ENCODE measurements at places on chromosomes 11 and 22.

- no peak for DNase-seq
Measured at GRCh38 chr22:35266277-35266676, 9.0 kb downstream of the HMGXB4 start.

DNA sequence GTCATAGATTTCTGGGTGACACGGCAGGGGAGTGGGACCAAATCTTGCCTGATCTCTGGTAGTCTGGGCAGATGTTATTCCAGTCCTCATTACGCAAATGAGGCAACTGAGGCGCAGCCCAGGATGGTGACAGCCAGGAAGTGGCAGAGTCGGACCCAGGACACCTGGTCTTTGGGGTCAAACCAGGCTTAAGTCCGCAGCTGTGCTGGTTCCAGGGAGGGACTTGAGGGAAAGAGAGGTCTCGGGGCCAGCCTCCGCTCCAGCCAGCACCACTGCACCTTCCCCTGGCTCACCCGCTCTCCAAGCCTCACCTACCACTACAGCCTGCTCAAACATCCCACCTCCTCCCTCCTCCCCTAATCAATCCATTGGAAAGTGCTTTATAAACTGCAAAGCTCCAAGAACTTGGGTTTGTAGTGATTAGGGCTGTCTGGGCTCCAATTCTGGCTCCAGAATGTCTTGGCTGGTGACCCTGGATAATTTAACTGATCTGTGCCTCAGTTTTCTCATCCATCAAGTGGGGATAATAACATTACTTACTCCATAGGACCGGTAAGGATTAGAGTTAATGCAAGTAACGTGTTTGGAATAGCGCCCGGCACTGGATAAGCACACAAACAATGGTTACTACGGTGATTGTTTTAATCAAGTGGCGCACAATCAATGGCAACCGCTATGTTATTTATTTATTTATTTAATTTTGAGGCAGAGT is 526 bp upstream of the PNPLA5 start:
- no peak for DNase-seq

DNA sequence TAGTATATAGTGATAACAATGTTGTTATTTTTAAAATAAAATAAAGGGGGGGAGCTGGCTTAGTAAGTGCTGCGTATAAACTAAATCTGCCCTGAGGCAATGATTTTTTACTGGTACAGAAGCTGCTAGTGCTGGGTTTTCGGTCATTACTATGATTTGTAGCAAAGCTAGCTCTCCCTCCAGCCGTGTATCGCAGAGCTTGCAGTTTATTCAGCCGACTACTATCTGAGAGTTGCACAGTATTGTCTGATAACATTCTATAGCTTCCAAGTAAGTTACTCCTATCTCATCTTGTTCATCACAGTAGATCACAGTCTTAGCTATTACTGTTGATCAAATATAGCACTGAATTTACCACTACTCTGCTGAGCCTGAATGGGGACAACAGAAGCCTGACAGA is 805.5 kb upstream of the ARHGAP42 start:
- no peak for DNase-seq

DNA sequence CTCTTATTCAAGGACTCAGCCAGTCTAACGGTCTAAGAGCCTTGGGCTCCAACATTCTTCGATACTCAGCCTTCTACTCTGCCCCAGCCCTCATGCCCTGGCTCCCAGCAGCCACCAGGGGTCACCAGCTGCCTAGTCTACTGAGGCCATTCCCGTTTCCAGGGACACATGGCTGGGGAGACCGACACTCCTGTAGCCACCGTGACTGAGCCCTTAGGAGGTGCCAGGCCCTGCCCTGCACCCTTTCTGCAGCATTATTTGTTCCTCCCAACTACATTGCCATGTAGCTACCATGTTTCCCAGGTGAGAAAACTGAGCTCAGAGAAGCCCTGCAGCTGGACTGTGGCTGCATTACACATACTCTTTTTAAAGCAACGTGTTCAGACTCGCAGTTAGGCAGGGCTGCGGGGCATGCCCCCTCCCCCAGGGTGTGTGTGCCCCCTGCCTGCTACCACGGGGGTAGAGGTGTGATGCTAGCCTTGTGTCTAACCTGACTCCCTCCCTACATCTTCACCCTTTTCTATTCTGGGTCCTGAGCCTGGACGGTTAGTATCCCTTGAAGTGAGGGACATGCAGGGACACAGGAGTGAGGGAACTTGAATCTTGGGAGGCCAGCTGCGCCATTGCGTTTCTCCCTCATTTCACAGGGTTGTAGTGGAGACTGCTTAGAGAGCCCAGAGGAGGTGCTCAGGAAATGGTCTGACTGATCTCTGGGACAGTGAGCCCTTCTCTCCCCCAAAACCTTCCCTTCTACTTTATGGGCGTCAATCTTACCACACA is 17.5 kb downstream of the ATG16L2 start:
- peak; percentile 86 for DNase-seq

DNA sequence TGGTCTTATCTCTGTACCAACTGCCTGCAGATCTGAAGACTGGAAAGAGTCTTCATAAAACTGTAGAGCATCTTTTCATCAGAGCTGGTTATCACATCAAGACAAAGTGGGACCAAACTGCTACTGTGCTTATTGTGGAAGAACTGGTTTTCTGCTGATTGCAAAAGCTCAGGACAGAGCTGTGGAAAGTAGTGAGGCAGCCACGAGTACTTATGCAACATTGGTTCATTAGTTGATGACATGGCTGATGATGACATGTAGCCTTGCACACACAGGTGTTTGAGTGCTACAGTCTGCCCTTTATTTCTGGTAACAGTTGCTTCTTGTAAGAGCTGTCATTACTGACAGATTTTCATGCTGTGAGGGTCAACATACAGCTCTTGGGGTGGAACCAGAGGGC is 185.4 kb upstream of the GUCY1A2 start:
- no peak for DNase-seq

DNA sequence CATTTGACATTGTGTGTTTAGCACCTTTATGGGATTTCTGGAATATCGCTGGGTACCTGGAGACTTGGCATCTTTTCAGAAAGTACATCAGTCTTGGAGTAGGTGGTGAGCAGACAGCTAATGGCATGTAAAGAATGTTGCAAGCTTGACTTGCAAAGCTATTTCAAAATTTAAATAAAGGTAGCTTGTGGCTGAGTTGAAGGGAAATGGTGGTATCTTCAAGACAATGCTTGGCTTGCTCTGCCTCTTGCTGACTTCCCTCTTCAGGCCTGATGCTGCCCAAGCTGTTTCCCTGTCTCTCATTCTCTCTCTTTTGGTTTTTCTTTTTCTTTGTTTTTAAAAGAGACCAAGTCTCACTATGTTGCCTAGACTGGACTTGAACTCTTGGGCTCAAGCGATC is 13.2 kb downstream of the ZNRF3 start:
- no peak for DNase-seq

GRCh38 chr22:23086787-23087186 is 16.5 kb downstream of the GNAZ start:
- no peak for DNase-seq

- no peak for DNase-seq
Measured at GRCh38 chr11:11140510-11140909, 212.5 kb downstream of the CSNK2A3 start.

GRCh38 chr11:78469896-78470295 is 52.3 kb upstream of the GAB2 start:
- no peak for DNase-seq

DNA sequence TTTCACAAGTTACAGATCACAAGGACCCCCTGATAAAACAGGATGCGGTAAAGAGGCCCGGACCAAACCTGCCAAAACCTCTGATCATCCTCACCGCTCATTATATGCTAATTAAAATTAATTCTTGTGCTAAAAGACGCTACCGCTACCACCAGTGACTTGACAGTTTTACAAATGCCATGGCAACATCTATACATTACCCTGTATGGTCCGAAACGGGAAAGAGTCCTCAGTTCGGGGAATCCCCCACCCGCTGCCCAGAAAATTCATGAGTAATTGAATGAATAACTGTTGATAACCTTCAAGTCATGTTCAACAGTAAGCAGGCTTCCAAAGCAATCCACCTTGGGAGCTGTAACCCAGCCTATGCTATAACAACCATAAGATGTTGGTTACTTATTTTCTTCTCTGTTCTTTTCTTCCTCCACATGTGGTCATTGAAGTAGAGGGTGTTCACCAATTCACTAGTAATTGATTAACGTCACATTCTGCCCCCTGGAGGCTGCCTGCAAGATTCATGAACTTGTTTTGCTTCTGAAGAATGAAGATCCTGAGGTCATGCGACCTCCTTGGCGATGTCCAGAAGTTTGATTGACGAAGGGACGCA is 20.6 kb downstream of the APOBEC3H start:
- DNase-seq, result no peak

- no peak for DNase-seq
Measured at GRCh38 chr11:115578275-115578674, 74.1 kb upstream of the CADM1 start.

DNA sequence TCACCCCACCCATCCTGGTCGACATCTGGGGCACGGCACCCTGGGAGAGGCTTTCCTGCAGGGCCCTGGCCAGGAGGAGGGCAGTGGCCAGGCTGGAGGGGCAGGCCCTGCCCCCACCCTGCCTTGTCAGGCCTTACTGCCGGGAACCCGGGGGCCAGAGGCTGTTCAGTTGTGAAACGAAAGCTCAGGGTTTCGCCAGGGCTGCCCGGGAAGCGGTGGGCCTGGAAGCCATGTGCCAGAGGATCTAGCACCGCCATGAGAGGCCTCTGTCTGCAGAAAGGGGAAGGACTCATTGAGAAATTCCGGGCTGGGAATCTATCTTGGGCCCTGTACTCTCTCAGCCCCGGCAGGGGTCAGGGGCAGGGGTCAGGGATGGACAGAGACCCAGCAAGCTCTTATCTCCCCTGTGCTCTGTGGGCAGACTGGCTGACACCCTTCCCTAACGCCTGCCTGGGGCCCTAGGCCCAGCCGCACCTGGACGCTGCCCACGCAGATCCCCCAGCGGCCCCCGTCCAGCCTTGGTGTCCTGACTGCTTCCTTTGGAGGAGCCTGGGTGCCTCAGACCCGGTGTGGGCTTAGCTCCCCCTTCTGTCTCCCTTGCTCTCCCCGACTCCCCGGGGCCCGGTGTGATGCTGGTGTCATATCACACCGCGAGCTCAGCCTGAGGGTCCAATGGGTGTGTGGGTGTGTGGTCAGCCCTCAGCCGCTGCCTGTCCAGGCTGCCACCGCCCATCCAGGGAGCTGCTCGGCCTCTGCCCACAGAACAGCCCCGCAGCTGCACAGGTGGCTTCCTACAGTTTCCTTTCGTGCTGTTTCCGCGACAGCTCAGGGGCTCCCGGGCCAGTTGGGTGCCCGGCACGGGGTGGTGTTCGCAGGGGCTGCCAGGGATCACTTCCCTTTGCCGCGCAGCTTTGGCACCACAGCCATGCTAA is 6.5 kb downstream of the PIM3 start:
- DNase-seq, result no peak

DNA sequence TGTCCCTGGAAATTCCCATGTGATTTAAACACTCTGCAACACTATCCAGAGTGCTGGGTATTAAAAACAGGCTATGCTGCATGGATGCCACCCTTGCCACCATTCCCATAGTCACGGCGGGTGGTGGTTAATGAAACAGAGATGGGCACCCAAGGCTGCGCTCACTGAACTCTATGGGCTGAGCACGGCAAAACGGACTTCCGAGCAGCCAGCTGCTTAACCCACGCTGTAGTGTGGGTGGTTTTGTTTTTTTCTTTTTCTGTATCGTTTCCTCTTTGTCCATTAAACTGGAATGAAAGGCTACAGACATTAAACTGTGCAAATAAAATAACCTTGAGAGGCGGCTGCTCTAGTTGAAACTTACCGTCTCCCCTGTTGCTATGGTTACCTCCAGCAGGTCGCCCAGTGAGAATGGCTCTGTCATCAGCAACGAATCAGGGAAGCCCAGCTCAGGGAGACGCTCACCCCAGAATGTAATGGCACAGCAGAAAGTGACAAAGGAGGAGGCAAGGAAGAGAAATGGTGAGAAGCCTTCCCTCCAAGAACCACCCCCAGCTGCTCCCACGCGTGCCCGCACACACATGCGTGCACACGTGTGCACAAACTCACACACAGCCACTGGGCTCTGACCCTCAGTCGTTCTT is 102.1 kb downstream of the C11orf91 start:
- DNase-seq, result peak; percentile 50

DNA sequence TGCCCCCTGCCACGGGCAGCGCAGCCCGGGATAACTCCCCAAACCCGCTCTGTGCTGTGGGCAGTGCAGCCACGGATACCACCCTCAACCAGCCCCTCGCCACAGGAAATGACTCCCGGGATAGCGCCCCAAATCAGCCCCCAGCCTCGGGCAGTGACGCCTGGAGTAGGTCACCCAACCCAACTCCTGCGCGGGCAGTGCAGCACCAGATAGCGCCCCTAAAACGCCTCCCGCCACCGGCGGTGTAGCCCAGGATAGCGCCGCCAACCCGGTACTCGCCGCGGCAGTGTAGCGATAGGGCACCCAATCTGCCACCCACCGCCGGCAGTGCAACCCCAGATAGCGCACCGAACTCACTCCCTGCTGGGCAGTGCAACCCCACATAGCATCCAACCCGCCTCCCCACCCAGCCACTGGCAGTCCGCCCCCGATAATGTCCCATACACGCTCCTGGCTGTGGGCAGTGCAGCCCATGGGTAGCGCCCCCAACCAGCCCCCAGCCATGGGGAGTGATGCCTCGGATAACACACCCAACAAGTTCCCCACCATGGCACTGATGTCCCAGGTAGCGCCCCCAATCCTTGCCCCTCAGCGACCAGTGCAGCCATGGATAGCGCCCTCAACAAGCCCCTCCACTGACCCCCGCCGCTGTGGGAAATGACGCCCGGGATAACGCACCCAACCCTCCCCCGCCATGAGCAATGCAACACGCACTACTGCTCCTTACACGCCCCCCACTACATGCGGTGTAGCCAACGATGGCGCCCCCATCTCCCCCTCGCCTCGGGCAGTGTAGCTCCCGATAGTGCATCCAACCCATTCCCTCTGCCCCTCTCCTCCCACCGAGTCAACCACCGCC is 1.5 kb downstream of the RFPL2 start:
- DNase-seq, result no peak

DNA sequence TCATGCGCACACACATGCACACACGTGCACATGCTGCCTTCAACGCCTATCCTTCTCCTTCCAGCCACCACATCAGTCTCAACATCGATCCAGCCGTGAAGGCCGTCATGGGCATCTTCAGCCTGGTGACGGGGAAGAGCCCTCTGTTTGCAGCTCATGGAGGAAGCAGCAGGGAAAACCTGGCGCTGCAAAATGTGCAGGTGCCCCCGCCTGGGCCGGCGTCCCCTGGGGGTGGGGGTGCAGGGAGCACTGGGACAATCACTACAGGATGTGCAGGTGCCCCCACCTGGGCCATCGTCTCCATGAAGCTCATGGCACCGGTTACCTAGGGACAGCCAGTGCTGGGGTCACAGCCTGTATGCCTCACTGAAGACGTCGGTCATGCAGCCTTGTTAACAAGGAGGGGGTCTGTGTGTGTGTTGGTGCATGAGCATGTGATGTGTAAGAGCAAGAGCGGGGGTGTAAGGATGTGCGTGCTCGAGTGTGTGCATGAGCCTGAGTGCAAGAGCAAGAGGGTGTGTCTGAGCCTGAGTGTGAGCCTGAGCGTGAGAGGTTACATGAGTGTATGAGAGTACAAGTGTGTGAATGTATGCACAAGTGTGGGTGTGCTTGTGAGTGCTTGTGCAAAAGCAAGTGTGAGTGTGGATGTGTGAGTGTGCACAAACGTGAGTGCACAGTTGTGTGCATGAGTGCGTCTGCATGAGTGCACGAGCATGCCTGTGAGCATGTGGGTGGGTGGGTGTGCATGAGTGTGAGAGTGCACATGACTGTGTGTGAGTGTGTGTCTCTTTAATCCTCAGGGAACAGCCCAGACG is 31.5 kb downstream of the NADSYN1 start:
- no peak for DNase-seq

GRCh38 chr11:61120706-61121191 is 18.5 kb downstream of the CD5 start:
- DNase-seq, result no peak

GRCh38 chr22:50624347-50625130 is 3.4 kb downstream of the ARSA start:
- DNase-seq, result no peak

All from hypothalamus (tissue), 51 donors.